ENCODE measurements at places on chromosomes 5 and 9.

GRCh38 chr5:78671609-78672008, 23.0 kb upstream of the LHFPL2 start:
- DNase-seq = no peak

DNA sequence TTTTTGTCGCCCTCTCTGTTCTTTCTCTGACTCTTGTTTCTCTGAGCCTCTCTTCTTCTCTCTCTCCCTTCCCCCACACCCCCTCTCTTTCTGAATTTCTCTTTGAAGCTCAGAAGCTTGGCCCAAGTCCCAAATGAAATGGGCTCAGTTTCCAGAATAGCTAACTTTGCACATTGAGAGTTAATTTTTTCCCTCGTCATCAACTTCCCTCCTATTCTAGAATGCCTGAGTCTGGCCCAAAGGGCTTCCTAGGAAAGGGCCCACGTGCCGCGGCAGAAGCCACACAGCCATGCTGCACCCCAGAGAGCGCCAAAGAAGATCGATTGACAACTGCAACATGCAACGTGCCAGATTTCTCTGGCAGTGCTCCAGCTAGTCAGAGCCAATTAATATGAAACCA, 588.8 kb upstream of the KLF4 start:
- no peak for DNase-seq

DNA sequence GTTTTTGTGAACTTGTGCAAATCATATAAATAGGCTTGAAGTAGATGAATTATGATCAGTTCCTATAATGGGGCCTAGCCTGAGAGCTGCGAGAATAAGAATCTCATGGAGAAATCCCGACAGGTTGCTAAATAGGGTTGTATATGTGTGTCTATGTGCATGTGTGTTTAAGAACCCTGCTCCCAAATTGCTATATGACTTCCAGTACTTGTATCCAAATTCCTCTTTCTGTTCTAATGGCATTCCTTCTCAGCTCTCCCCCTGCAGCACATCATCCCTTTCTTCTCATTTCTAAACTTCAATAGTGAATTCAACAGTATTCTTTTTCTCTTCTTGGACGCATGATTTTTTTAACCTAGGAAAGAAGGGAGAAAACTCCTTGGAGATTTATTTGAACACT, 277.2 kb downstream of the GAS1 start:
- no peak for DNase-seq

DNA sequence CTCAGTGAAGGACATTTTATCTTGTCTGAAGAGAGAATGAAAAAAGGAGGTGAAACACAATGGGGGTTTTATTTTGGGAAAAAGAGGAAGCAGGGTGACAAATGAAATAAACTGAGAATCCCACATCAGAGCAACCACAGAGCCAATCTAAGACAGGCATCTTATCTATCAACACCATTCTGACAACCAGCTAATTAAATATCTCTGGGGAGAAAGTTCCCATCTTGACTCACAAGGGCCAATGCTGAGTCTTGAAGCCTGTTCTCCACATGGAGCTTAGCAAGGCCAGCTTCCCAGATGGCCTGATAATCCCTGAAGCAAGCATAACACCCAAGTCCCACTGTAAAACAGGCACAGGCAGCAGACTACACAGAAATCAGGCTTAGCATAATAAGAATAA, 30.4 kb downstream of the DPYSL3 start:
- no peak for DNase-seq

DNA sequence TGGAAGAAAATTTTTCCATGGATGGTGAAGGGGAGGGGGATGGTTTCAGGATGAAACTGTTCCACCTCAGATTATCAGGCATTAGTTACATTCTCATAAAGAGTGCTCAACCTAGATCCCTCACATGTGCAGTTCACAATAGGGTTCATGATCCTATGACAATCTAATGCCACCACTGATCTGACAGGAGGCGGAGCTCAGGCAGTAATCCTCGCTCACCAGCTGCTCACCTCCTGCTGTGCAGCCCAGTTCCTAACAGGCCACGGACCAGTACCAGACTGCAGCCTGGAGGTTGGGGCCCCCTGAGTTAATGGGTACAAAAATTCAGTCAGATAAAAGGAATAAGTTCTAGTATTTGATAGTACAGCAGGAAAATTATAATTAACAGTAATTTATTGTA, 337.2 kb downstream of the NPR3 start:
- DNase-seq = no peak

- no peak for DNase-seq
Observed at GRCh38 chr5:57947181-57947580, 464.6 kb upstream of the ACTBL2 start.

DNA sequence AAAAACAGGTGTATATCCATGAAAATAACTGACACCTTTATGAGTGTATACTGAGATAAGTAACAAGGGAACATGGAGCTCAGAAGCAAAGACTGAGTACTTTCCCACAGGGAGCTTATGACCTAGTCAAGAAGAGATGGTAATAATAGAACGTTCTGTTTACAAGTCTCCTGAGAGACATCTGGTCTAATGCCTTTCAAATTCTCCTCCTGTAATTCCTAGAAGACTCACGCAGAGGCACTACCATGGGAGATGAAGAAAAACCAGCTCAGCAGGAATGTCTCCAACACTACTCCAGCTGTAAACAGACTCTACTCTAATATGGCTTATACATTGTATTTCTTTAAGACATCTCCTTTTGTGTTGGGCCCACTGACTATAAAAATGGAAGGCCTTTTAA, 503.6 kb upstream of the TUSC1 start:
- DNase-seq = no peak

DNA sequence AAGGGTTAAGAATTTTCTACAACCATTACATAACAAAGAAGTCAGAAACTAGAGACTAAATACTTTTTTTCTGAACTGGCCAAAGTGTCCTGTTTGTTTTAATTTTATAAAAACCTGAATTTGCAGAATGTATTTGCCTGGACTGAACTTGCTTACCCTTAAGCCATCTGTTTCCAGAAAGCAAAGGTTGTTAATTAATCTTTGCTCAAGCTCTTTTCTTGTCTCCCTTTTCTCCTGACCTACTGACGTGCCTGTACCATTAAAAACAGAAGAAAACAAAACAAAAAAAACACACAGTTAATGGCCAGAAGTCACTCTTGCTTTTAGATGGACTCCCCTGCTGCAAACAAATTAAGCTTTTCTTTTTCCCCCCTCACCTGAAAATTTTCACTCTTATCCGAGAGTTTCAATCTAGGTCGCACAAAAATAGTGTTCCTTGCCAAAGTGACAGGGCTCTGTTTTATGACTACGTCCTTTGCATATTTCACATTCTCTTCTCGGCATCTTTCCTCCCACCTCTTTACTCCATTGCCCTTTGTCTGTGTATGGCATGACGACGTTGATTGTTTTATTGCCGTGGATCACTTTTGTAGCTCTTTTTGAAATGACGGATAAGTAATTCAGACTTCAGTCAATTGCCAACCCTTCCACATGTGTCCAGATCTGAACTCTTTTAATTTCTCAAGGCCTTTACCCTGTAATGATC, 333.8 kb upstream of the GRIN3A start:
- DNase-seq = no peak

GRCh38 chr5:59992206-59992605, 98.7 kb upstream of the PDE4D start:
- DNase-seq = no peak

- no peak for DNase-seq
Observed at GRCh38 chr9:112487008-112487798, 576 bp downstream of the KIAA1958 start.

GRCh38 chr5:8394965-8395364, 526.0 kb downstream of the MTRR start:
- no peak for DNase-seq

GRCh38 chr5:2192496-2192895, 309.8 kb upstream of the IRX4 start:
- no peak for DNase-seq

DNA sequence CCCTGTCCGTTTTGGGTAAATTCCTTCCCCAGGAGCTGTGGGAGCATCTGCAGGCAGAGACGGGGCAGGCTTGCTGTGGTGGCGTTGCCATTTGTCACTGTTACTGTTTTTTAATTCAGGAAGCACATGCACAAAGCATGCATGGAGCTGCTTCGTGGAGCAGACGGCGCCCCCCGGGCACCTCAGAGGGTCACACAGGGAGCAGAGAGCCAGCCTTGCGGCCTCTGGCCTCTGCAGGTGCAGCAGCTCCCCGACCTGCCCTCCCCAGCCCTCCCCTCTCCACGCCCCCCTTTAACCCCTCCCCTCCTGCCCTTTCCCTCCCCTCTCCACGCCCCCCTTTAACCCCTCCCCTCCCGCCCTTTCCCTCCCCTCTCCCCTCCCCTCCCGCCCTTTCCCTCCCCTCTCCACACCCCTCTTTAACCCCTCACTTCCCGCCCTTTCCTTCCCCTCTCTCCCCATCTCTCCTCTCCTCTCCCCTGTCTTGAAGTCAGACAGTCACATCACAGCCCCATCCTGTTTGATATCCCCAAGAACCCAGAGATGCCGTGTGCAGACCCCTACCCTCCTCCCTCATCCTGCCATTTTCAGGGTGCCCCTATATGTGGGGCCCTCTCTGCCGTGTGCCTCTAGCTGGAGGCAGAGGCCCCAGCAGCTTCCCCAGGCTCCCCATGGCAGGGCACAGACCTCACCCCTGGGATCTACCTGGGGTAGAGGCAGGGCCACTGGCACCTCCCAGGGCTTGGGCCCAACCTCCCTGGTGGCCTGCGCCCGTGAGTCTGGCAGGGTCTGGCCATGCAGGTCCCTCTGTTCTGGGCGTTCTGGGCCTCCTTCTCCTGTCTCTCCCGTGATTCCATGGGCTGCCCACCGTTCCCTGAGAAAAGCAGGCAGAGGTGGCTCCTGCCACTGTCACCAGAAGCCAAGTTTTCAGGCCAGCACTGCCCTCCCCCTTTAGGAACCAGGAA, 29.6 kb upstream of the UBAC1 start:
- no peak for DNase-seq

DNA sequence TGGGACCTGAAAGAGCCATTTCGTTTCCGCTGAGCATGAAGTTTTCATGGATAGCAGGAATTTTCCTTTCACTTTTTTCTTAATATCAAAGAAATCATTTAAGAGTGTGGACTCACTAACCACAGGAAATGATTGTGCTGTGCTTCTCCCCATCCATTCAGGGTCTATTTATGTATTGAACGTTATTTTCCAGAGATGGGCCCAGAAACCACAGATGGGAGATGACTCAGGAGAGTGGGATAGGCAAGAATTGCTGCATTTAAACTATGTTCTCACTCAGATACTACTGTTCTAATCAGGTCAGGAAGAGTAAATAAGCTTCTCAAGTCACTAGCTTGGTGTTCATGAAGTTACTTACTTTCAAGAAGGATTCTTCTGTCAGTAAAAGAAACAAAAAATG, 763.8 kb downstream of the DTWD2 start:
- no peak for DNase-seq

GRCh38 chr5:143551820-143552251, 148.3 kb upstream of the NR3C1 start:
- DNase-seq = no peak

- no peak for DNase-seq
Observed at GRCh38 chr5:59485629-59486439, 407.7 kb downstream of the PDE4D start.

GRCh38 chr5:72815580-72816283, 729 bp upstream of the TNPO1 start:
- DNase-seq = peak; percentile 5

GRCh38 chr5:3615829-3616228, 20.2 kb downstream of the IRX1 start:
- no peak for DNase-seq

- DNase-seq = no peak
Observed at GRCh38 chr9:92920437-92920836, 26.9 kb upstream of the FGD3 start.

GRCh38 chr5:78523314-78524193, 125.0 kb downstream of the LHFPL2 start:
- DNase-seq = no peak

- no peak for DNase-seq
Observed at GRCh38 chr9:88990729-88991065, 571 bp upstream of the S1PR3 start.

GRCh38 chr5:115850744-115851416, 9.1 kb downstream of the AP3S1 start:
- DNase-seq = no peak

DNA sequence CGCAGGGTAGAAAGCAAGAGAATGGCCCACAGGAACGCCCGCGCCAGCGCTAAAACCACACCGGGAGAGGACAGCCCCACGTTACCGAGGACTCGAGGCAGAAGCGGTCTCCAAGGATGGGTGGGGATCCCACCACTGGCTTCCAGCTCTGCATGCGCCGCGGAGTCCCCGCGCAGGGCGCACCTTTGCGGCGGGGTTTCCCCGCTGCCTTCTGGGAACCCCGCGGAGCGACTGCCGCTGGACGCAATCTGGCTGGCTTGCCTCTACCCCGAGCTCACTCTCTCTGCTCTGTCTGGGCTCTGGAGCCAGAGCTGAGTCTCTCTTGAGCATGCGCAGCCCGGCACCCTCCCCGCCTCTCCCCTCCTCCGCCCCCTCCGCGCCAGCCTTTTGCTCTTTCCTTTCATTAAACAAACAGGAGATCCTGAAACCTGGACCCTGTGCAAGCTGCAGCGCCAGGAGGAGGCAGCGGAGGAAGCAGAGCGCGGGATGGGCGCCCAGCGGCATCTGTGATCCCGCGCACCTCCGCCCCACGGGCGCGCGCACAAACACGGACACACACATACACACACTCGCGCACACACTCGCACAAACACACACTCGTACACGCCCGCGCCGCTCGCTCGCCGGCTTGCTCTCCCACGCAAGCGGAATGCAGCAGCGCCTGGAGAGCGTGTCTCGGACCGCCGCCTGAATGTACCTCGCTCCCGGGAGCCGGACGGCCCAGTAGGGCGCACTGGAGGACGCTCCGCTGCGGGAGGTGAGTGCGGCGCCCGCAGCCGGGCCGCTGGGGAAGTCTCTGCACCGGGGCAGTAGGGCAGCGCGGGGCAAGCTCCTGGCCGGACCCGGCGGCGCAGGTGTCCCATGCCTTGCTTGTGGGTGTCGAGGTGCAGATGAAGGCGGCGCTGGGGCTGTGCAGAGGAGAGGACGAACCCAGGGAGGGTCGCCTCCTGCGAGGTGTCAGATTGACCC, at the start of gene PLPPR1:
PLPPR1 (plus strand) TSS at position 382 of the 969 bp plus-strand sequence.
- DNase-seq = no peak

- no peak for DNase-seq
Observed at GRCh38 chr5:71969460-71969859, 137.8 kb upstream of the MAP1B start.

Measured in activated CD8-positive, alpha-beta memory T cell treated with anti-CD3 and anti-CD28 coated beads for 4 hours (primary cell).